Cerebellar nuclear complex (tissue), 1 donor: ENCODE measurements at places on chromosomes 4 and X.

GRCh38 chrX:54978448-54978847 is 15.5 kb downstream of the PFKFB1 start:
- no peak for DNase-seq

GRCh38 chr4:141763374-141763773 is 127.0 kb downstream of the IL15 start:
- DNase-seq, result no peak

- no peak for DNase-seq
Observed at GRCh38 chr4:37983951-37984350, 23.8 kb downstream of the PTTG2 start.

GRCh38 chr4:24240655-24241054 is 343.7 kb downstream of the DHX15 start:
- DNase-seq, result no peak

DNA sequence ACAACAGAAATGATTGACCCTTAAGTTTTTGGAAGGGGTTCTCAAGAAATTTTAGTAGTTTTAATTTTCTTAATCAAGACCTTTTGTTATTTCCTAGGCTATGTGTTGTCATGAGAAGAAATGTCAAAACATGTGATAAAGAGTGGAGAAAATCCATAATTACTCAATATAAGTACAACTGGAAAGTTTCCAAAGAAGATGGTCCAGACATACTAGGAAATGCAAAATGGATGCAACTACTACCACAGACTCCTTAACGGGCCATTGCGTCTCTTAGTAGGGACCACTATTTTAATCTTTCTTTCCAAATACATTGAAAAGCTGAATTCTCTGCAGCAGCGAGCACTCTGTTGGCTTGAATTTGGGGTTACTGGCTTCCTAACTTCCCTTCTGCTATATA is 148.8 kb downstream of the NWD2 start:
- no peak for DNase-seq

DNA sequence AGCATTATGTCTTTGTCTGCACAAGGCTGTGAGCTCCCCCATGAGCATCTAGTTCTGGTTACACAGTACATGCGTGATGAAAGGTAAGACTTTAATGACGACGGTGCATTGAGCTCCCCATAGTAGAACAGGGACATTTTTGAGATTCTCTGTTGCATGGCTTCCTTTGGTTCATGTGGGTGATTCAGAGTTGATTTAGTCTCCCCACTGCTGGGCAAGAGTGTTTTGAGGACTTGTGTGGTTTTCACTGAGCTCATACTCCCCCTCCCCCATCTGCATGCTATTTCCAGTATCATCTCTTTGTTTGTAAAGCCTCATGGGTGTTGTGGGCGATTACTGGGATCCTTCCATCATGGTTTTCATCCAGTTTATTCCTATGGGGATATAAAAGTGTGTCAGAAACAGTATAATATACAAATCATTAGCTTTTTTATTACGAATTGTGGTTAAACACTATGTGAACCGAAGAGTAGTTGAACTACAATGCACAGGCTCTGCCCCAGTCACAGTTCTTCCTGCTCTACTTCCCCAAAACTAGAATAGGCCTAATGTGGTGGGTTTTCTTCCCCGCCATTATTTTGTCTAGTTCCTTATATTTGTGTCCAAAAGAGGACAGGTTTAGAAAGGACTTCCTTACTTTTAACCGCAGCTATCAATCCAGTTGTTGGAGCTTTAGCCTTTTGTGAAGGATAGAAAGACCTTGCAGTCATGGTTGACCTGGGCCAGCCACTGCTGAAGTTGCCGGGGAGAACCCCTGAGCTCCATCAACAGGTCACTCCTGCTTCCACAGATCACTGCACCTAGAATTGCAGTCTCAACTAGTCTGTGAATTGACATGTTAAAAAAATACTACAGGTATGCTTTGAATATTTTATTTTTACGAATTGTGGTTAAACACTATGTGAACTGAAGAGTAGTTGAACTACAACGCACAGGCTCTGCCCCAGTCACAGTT is 30.4 kb downstream of the KIT start:
- DNase-seq, result no peak

DNA sequence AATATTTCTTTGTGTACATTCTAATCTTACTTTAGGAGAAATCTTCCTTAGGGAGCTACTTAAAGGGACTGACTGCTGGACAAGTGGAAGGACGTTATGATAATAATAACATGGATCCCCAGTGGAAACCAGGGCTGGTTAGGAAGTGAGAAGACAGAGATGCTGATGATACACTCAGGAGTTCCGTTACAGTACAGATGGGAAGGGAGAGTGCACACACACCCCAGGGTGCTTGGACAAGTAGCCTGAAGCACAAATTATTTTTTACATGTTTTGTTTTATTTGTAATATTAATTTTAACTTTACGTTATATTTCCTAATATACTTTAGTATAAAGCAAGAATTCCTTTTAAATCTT is 84.1 kb downstream of the BMPR1B start:
- no peak for DNase-seq

GRCh38 chr4:121189326-121190215 is 25.4 kb upstream of the TNIP3 start:
- no peak for DNase-seq

DNA sequence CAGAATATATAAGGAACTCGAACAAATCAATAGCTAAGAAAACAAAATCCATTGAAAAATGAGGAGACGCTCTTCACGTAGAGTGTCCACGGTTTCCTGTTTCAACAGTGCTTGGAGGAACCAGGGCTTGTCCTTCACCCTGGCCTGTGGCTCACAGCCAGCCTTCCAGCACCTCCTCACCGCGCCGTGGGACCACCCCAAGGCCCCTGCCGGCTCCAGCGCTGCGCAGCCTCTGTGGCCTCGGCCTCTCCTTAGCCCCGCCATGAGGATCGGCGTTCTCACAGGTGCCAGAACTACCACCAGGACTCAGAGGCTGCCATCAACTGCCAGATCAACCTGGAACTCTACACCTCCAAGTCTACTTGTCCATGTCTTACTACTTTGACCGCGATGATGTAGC is 52.5 kb upstream of the CTSO start:
- no peak for DNase-seq

DNA sequence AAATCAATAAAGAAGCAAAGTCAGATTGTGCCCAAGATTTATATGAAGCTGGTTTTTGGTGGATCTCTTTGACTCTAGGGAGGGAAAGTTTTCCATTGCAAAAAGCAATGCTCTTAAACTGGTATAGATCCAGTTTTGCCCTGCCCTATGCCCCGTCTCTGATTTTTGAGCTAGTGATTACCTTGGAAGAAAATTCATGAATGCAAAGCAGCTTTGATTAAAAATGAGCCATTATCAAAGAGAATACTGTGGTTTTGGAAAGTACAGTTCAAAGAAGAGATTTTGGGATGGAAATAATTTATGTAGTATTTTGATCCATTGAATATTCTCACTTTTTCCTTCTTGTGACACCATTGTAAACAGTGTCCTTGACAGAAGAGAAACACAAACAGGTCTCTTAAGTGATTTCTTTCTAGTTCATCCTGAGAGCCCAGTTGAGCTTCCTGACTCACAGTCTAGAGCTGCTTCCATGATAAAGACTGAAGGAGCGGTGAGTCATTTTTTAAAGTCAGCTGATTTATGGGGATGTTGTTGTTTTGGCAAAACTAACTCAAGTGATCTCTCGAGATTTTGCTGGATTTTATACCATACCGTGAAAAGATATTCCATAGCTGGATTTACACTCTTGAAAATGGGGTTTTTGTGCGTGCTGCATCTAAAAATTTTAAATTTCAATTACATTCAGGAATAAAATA is 76.7 kb downstream of the AFF1 start:
- no peak for DNase-seq

- DNase-seq, result no peak
Observed at GRCh38 chrX:22365460-22365859, 92.7 kb downstream of the CBLL2 start.

- no peak for DNase-seq
Observed at GRCh38 chr4:38759113-38759789, 23.5 kb downstream of the TLR10 start.

DNA sequence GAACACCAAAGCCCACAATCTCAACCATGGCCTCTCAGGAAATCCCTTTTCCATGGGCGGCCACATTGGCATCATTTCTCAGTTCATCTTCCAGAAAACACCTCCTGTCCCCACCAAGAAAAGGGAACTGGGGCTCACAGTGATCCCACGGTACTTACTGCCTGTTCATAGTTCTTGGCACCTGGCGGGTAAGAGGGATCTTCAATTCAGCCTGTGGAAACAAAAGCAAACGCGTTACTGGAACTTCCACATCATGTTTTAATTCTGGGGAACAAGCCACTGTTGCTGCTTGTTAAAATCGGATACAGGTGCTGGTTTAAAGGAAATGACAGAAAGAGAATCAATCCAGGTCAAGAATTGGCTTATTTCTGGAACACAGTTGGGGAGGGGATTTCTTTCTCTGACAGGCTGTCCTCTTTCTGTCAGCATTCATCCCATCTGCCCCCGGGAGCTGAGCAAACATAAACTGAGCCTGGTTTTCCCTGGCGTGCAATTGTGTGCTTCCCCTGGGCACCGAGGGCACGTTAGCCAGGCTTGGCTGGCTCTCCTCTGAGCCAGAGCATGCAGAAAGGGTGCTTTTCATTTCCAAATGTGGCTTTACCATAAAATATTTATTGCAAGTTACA is 16.8 kb downstream of the CLNK start:
- DNase-seq, result peak; percentile 93

GRCh38 chrX:20456971-20457370 is 190.3 kb upstream of the RPS6KA3 start:
- no peak for DNase-seq

- no peak for DNase-seq
Observed at GRCh38 chr4:97867557-97868091, 275.7 kb downstream of the STPG2 start.

DNA sequence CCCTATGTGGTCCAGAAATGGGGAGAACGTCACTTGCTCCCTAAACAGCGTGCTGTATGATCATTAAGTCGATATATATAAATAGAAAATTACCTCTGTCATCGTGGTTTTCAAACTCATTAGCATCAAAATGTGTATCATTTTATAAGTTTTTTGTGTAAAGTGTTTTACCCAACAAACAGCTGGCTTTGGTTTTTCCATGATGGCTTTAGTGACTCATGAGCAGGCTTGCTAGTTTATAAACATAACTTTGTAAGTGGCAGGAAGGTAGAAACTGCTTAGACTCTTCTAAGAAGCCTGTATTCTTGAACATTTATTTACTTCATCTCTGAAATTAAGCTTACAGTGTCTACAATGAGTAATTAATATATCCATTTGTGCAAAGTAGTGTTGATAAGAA is 108.4 kb upstream of the DIPK2B start:
- DNase-seq, result no peak

- no peak for DNase-seq
Observed at GRCh38 chrX:153505361-153505760, 10.6 kb downstream of the BGN start.

DNA sequence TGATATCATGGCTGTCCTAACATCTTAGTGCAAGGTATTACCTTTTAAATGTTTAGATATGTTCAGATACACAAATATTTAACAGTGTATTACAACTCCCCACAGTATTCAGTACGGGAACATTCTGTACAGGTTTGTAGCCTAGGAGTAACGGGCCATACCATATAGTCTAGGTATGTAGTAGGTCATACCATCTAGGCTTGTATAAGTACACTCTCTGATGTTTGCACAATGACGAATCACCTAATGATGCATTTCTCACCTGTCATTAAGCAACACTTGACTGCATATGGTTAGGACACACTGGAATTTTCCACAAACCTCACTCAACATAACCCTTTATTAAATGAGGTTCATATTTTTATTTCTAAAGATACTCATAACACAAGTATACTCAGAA is 67.7 kb downstream of the THOC2 start:
- DNase-seq, result no peak

GRCh38 chr4:33060674-33061542 is 2340.7 kb downstream of the PCDH7 start:
- no peak for DNase-seq

DNA sequence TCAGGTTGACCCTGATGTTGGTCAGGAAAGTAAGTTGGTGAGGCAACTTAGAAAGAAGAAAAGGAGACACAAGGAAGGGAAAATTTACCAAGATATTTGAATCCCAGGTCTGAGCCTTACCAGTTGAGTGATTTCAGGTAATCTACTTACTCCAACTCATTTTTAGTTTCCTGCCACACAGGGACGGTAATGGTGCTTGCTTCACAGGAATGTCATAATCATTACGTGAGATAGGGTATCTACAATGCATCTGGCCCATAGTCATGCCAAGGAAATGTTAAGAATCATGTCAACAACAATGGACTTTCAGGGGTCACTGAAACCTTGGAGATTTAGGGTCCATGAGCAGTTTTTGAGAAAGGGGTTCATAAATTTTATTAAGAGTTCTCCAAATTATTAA is 195.4 kb upstream of the HHIP start:
- DNase-seq, result no peak

- no peak for DNase-seq
Observed at GRCh38 chrX:77264490-77264889, 182.7 kb upstream of the FGF16 start.

DNA sequence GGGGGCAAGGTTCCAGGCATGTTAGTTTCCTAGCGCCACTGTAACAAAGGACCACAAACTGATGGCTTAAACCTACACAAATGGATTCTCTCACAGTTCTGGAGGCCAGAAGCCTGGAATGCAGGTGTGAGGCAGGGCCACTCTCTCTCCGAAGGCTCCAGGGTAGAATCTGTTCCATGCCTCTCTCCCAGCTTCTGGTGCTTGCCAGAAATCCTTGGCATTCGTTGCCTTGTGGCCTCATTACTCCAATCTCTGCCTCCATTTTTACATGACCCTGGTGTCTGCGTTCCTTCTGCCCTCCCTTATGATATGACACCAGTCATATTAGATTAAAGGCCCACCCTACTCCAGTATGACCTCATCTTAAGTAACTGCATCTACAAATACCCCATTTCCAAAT is 39.6 kb downstream of the CLDN34 start:
- DNase-seq, result no peak

DNA sequence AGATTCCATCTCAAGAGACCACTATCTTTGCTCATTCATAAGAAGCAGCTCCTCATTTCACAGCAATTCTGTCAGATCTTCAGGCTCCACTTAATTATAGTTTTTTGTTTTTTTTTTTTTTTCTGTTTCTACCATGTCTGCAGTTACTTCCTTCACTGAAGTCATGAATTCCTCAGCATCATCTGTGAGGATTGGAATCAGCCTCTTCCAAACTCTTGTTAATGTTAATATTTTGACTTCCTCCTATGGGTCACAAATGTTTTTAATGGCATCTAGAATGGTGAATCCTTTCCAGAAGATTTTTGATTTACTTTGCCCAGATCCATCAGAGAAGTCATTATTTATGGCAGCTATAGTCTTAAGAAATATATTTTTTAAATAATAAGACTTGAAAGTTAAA is 53.1 kb downstream of the BMP2K start:
- no peak for DNase-seq

- DNase-seq, result no peak
Observed at GRCh38 chr4:75630937-75631329, 605 bp upstream of the CDKL2 start.
